Activated T-helper 1 cell treated with anti-CD3 and anti-CD28 coated beads, Interleukin-2, amount 50 U/mL, for 16 hours (primary cell): ENCODE measurements at places on chromosomes 7 and 10.

DNA sequence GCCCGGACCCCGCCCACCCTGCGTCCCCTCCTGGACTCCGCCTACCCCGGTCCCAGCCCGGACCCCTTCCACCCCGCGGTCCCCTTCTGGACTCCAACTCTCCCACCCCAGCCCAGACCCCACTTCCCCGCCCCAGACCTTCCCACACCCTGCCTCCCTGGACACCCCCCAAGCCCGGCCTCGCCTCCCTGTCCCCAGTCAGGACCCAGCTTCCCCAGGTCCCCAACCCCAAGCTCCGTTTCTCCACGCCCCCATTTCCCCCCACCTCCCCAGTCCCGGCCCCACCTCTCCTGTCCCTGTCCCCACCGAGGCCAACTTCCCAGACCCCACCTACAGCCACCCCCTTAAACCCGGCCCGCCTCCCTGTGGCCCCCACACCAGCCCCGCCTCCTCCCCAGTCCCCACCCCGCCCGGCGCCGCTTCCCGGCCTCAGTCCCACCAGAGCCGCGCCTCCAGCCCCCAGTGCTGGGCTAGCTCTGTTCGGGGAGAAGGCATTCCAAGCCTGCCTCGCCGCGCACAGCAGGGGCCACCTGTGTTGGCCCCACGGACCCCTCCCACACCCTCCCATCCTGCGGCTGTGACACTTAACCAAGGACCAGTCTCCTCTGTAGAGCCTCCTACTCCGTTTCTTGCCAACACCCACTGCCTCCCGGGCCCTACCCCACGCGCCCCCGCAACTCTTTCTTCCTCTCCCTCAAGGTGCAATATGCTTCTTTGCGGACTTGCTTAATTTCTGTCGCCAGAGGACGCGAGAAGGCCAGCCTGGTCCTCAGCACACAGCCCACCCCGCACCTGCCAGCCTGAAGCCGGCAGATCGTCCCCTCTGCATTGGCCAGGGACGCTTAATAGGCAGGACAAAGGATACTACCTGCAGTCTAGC lies 736 bp upstream of the ITIH5 start:
- no peak for DNase-seq

DNA sequence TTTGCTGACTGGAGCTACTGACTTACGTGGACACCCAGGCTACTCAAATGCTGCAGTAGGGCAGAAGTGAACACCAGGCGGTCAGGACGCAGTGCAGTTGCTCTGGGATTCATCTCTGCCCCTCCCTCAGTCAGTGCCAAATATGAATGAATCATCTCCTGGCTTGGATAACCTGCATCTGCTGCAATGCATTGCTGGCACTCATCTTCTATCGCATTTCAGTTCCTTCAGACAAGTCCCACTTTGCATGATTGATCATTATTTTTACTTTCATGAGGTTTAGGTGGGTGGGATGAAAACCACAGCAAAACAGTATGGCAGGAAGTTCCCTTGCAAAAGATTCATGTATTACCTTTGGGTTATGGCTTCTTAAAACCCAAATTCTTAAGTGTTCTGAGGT lies 224.6 kb upstream of the NRP1 start:
- no peak for DNase-seq

DNA sequence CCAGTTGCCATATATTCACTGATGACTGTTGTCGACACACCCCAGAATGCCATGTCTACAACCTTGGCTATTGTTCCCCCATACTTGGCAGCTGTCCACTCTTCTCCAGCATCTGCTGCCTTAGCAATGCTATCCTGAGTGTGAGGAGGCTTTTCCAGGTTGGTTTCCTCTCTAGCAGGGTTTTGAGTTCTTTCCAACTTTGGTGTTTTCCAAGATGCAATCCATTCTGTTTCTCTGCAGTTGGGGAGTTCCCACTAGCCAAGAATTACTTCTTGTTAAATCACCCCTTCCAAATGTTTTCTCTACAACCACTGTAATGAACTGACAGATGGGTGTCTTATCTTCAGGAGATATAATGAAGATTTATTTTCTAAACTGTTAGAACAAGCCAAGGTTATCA lies 617.4 kb downstream of the CCSER2 start:
- DNase-seq, result no peak

- DNase-seq, result no peak
Measured at GRCh38 chr7:55477781-55478374, 94.4 kb downstream of the VOPP1 start.

- DNase-seq, result no peak
Measured at GRCh38 chr7:3028071-3028757, 15.5 kb downstream of the CARD11 start.

- DNase-seq, result no peak
Measured at GRCh38 chr10:24456322-24456721, 247.4 kb downstream of the KIAA1217 start.

- no peak for DNase-seq
Measured at GRCh38 chr7:77566421-77566820, 29.3 kb downstream of the PTPN12 start.
